Mammary epithelial cell (primary cell): ENCODE measurements at places on chromosomes 11 and 22. TPM values are rescaled to one million over a fixed set of nuclear protein-coding genes. Genes with fewer than 3 reads are reported as not detected.
A peak's percentile ranks its signal among the peaks of the same experiment; 100 is the strongest.

The KIRREL3 gene
- total RNA-seq: under 0.01 TPM

The MS4A6E gene
- not detected in 2 replicates for total RNA-seq

The ARHGEF17 gene
- 24.3 and 25.4 TPM in 2 replicates for total RNA-seq

The TNNT3 gene
- total RNA-seq: not detected

The CNGA4 gene
- total RNA-seq: 0.35 and 0.38 TPM in 2 replicates

The LRRC56 gene
- total RNA-seq: 1.2 and 1.4 TPM in 2 replicates

The CYTH4 gene
- under 0.01 TPM for total RNA-seq

The OR52K2 gene
- total RNA-seq: not detected

The MYEOV gene
- total RNA-seq: 0.67 and 0.75 TPM in 2 replicates

The GPHA2 gene
- total RNA-seq: not detected in 2 replicates

The ZNF215 gene
- total RNA-seq: 9.2 and 10.0 TPM in 2 replicates

The APOL5 gene
- total RNA-seq: not detected in 2 replicates

The OR4A16 gene
- total RNA-seq: not detected

- peak; percentile 72 for DNase-seq
Measured at GRCh38 chr11:37786214-37786755, 1188.2 kb upstream of the RAG2 start.

- DNase-seq: peak; percentile 73
Measured at GRCh38 chr11:32706985-32707741, 87.3 kb downstream of the CCDC73 start.

- DNase-seq: no peak
Measured at GRCh38 chr11:75073459-75074190, 23.1 kb downstream of the OR2AT4 start.

GRCh38 chr11:63537293-63538101 lies 889 bp downstream of the PLAAT4 start:
- DNase-seq: no peak

GRCh38 chr11:111523343-111523742 lies 8.8 kb downstream of the HOATZ start:
- DNase-seq: no peak

GRCh38 chr11:29135504-29135903 lies 881.3 kb downstream of the KCNA4 start:
- no peak for DNase-seq

- DNase-seq: no peak
Measured at GRCh38 chr11:61041755-61042518, 60.4 kb upstream of the CD5 start.

DNA sequence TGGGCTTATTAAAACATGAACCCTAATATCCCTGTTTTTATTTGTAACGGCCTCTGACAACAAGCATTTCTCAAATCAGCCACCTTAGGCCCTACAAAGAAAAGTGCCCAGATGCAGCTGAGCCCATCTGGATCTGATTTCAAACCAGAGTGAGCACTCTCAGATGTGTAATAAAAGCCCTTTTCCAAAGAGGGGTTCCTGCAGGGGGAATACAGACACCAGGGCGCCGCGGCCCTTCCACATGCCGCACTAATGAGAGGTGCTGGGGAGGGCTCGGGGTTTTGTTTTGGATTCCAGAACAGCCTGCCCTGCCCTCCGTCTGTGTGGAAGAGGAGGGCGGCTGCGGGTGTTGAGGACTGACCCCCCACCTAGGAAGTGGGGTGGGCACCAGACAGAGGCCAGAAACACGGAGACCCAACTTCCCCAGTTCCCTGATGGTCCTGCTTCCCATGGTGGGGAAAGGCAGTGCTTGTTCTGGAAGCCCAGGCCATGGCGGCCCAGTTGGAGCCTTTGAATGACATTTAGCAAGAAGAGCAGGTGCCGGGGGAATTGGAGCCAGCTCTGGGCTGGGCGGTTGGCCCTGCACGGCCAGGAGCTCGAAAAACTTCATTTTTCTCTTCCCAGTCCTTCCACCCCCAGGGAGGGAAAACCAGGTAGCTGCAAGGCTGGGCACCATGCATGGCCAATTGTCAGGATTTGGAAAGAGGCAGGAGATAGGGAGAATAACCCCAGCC lies 63.7 kb downstream of the MACROD1 start:
- no peak for DNase-seq

DNA sequence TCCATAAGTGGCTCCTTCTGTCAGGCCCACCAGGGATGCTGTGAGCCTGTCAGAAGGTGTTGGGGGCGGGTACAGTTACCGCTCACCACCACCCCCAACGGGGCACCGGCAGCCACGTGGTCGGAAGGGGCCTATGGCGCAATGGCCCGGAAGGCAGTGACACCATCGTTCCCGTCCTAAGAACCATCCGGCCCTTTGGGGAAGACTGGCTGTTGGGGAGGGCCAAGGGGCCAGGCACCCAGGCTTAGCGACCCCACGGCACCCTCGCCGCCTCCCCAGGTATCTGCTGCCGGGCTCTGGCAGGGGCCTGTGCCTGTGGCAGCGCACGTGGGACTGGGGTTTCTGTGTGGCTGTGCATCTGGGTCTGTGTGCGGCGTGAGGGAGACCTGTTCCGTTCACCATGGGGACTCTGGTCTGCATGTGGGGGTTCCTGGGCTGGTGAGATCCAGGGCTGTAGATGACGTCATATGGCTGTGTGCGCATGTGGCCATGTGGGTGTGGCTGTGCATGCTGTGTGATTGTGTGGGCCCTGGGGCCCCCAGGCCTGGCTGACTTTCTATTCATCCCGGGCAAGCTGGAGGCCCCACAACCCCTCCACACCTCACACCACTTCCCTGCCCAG lies 717 bp downstream of the OSM start:
- no peak for DNase-seq

GRCh38 chr11:11265994-11266606 lies 87.0 kb downstream of the CSNK2A3 start:
- DNase-seq: peak; percentile 56

GRCh38 chr11:3837793-3838192 lies 3.0 kb downstream of the RHOG start:
- no peak for DNase-seq

GRCh38 chr22:32307617-32308016 lies 50.0 kb upstream of the RFPL3 start:
- DNase-seq: no peak

- no peak for DNase-seq
Measured at GRCh38 chr11:118166641-118167040, 9.8 kb downstream of the SCN2B start.

- DNase-seq: peak; percentile 80
Measured at GRCh38 chr22:39152511-39153219, at the start of gene CBX7. TSS of gene CBX7 (minus strand) at chr22:39152680. CDS start at chr22:39152444, 236 bp downstream.

- DNase-seq: no peak
Measured at GRCh38 chr11:82871646-82872045, 28.6 kb downstream of the PRCP start.

GRCh38 chr22:30014244-30014643 lies 66.0 kb upstream of the HORMAD2 start:
- no peak for DNase-seq

DNA sequence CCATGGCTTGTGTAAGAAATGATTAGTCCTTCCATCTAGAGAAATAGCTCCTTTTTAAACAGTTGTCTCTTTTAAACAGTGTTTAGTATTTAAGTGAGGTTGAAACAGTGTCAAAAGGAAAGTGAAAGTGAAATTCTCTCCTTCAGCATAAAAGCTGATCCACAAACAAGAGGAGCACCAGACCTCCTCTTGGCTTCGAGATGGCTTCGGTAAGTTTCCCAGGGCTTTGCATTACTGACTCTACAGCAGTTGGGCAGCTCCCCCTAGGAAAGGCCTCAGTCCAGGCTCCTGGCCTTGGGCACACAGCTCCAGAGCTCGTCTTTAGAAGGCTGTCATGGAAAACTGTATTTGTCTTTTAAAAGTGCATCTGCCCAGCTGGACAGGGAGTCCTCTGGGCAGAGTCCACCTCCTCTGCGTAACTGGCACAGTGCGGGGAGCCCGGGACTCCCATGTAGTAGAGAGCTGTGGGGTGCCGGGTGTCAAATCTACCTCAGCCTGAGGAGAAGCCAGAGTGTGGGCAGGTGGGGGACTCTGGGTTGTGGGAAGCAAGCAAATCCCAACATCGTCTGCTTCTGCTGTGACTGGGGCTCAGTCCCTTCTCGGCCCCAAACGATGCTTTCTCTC lies at the start of gene PLAAT4:
PLAAT4 (plus strand) TSS at position 140 of the 624 bp plus-strand sequence; CDS start at position 201, 61 bp downstream.
- peak; percentile 29 for DNase-seq

DNA sequence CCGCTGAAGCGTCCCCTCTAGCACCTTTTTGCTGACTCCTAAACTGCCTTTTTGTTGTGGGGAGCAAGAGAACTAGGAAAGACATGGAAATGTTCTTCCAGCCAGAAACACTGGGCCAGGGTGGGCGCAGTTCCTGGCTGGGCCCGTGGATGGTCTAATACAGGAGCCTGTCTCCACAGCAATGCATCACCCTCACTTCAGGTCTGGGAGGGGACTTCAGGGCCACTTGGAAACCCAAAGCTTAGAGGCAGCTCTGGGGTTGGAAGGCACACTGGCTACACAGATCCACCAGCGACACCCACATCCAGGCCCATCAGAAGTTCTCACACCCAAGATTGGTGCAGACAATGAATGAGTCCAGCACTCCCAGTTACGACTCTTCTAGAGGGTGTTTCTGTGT lies 120.3 kb downstream of the ETS1 start:
- no peak for DNase-seq

- DNase-seq: peak; percentile 44
Measured at GRCh38 chr22:29604076-29604360, 585 bp downstream of the NF2 start.

GRCh38 chr11:106061954-106062949 lies 14.9 kb downstream of the KBTBD3 start:
- DNase-seq: no peak

DNA sequence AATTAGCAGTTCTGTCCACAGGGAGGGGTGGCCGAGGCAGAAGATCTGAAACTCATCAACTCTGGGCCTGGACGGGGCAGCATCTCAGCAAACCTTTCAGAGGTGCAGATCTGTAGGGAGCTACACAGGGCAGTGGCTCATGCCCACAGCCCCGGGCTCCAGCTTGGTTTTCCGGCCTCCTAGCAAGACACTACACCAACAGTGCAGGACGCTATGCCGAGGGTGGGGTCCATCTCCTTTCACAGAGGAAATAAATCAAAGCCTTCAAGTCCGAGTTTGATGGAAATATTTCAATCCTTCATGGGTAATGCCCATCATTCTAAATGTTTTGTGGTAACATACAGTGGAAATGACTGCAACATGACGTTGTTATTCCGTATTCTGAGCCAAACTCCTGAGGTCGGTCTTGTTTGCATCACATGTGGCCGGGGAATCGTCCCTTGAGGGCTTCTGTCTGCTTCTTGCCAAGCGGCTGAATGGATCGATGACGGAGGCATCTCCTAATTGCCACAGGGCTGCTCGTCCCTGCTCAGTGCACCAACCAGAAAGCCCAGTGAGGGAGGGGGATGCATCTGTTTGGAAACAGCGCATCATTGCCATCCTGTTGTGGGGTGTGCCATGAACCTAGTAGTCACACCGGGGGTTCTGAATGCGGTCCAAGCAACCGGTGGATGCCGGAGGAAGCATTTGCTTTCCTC lies 30.0 kb downstream of the LINC01488 start:
- DNase-seq: no peak

DNA sequence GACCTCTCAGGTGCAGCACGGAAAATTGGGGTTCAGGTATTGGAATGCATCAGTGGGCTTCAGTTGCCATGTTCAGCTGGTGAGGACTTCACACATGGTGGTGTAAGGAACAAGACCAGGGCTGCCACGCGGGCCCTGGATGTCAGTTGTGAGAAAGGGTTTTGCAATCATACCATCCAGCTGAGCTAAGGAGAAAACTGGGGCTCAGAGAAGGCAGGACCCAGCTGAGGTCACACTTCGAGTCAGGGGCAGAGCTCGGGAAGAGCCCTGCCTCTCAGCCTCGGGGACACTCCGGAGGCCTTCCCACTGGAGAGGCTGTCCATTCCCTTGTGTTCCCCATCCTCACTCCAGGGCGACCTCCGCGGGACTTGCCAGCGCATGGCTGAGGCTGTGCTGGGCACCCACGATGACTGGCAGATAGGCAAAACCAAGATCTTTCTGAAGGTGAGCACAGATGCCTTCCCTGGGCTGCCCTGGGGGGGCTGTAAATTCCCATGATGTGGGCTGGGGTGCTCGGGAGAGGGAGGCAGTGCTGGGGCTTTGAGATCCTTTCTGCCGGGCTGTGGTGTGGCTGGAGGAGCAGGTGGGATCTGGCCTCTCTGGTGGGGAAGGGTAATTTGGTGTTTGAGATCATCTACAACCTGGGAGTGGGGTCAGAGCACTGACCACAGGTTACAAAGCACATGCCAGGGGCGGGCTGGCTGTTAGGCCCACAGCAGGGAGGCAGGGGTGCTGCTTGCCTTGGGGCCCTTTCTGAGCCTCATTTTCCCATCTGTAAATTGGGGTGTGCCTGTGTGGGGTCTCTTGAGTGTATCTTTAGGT lies 47.2 kb downstream of the MYO7A start:
- no peak for DNase-seq

DNA sequence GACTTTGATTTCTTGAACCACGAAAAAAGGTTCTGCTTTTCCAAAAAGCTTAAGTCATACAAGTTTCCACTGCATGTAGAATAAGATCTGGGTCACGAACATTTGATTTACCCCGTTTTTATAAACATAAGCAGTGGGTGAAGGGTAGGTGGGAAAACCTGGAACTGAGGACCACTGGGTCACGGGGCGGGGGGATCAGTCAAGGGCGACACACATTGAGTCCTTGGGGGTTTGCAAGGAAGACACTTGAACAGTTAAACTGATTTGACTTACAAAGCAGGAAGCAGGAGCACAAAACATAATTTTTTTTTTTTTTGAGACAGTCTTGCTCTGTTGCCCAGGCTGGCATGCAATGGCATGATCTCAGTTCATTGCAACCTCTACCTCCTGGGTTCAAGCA lies 10.9 kb downstream of the FADS3 start:
- no peak for DNase-seq
